ENCODE measurements at places on chromosomes 5 and 9. TPM values are rescaled to one million over a fixed set of nuclear protein-coding genes. Genes with fewer than 3 reads are reported as not detected.
A peak's percentile ranks its signal among the peaks of the same experiment; 100 is the strongest.

DNA sequence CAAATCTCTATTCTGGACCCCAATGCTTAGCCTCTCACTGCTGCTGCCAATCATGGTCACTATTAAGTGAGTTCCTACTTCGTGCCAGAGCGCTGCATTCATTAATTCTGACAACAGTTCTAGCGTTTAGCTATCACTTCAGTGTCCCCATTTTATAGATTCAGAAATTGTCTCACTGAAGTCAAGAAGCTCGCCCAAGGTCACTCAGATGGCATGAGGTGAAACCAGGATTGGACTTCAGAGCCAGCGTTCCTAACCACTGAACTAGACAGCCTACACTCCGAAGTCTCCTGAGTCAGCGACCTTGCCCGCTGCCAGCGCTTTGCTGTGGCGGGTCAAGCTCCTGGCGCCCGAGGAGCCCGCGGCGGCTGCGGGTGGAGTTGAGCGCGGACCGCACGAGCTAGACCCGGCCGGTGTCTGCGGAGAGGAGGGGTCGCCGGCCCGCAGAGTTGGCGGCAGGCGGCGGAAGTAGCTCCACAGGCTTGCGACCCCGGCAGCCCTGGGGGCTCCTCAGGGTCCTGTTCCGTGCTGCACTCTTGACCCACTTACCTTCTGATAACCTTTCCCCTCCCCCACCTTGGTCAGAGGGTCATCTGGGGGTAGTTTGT, 2.1 kb upstream of the GABRB2 start:
- peak; percentile 3 for DNase-seq

- DNase-seq = peak; percentile 86
Observed at GRCh38 chr5:175842951-175843793, 28.2 kb upstream of the CPLX2 start.

DNA sequence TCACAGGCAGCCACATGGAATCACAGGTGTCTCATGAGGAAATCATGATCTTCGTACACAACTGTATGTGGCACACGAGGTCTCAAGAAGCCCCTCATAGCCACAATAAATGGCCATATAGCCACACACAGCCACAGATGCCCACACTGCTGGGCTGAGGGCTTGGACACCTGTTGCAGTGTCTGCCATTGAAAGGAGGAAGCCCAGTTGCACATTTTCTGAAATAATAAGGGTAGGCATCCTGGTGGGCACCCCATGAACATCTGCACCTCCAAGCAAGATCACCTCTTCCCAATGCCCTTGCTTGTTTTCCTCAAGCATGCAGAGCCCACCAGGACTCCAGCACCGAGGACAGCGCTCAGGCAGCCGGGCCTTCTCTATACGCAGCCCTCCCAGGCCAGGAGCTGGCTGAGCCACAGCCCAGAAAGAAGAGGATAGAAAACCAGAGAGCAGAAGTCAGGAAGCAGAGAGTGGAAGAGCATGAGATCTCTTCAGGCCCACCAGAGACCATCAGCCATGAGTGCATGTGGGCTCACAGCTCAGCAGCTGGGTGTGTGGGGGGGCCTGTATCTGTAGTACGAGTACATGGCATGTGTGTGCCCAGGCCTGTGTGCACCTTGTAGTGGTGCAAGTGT, 1.0 kb upstream of the ACSL6 start:
- DNase-seq = peak; percentile 53

The ALDH1A1 gene
- not detected for total RNA-seq

The ERGIC1 gene
- total RNA-seq = 77.2 TPM

DNA sequence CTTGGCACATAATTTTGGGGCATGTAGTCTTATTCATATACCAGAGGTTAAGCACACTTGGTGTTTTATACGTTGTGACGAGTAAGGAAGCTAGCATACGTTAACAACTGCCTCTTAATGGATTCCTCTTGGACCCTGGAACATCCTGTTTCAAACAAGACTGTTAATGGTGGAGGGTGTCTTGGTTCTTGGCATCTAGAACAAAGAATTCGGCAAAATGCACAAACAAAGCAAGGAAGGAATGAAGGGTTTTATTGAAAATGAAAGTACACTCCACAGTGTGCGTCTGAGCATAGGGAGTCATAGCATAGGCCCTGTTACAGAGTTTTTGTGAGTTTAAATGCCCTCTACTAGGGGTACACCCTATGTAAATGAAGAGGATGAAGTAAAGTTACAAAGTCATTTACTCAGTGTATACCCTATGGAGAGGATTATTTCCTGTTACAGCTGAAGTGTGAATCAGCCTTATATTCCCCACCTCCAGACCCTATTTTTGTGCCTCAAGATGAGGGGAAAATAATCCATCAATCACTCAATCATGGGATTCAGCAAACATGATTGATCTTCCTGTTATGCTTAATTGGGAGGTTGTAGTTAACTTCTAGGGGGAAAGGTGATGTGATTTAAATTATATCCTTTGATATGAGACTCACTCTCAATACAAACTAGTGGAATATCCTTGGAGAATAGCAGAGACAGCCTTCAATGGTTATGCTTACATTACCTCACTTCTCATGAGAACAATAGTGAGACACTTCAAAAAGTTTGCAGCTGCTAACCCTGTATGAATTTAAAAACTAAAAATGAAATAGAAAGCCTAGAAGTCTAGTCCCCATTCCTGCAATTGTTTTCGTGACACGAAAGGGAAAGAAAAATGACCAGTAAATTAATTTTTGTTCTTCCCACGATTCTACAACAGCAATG, 84.9 kb upstream of the MYO10 start:
- DNase-seq = no peak

The HTR4 gene
- total RNA-seq = 0.18 TPM

GRCh38 chr5:181204113-181204825, 727 bp downstream of the TRIM7 start:
- peak; percentile 53 for DNase-seq

The CDC20B gene
- total RNA-seq = not detected

The PCDHA12 gene
- 1.5 TPM for total RNA-seq

- no peak for DNase-seq
Observed at GRCh38 chr5:15007646-15008045, 136.1 kb upstream of the ANKH start.

The INSYN2B gene
- total RNA-seq = 5.6 TPM

The CDC25C gene
- total RNA-seq = 60.2 TPM

Measured in Daoy (cell line).